ENCODE measurements at places on chromosomes 2 and 18.

DNA sequence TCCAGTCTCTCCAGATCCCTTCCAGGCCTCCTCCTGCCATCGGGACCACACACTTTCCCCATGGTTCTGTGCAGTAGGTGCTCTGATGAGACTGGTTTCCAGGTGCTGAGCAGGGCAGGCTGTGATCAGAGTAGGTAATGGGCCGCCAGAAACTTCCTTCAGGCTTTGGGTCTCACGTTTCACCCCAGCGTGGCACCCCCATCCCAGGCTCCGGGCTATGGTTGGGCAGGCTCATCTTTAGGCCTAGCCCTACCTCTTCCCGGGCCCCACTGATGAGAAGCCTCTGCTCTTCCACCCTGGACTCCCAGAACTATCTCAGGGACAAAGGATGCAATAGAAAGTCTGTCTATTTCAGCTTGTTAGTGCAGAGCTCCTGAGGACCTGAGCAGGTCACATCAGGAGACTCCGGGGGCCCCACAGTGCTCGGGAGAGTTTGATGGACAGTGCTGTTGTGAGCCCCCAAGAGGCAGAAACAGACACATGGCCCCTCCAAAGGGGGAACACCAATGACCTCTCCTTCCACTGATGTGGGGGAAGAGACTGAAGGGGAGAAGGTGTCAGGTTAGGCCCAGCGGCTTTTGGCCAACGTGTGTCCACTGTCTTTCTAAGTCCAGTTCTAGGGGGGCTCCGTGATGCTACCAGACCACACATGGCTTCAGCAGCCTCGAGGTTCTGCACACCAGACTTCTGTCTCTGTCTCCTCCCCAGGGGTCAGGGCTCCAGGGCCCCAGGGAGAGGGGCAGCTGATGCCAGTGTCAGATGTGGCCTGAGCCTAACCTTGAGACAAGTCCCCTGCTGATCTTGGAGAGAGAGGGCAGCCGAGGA is 5.8 kb upstream of the PROM2 start:
- no peak for DNase-seq

- no peak for DNase-seq
Observed at GRCh38 chr18:63316612-63317555, 2.7 kb downstream of the BCL2 start.

DNA sequence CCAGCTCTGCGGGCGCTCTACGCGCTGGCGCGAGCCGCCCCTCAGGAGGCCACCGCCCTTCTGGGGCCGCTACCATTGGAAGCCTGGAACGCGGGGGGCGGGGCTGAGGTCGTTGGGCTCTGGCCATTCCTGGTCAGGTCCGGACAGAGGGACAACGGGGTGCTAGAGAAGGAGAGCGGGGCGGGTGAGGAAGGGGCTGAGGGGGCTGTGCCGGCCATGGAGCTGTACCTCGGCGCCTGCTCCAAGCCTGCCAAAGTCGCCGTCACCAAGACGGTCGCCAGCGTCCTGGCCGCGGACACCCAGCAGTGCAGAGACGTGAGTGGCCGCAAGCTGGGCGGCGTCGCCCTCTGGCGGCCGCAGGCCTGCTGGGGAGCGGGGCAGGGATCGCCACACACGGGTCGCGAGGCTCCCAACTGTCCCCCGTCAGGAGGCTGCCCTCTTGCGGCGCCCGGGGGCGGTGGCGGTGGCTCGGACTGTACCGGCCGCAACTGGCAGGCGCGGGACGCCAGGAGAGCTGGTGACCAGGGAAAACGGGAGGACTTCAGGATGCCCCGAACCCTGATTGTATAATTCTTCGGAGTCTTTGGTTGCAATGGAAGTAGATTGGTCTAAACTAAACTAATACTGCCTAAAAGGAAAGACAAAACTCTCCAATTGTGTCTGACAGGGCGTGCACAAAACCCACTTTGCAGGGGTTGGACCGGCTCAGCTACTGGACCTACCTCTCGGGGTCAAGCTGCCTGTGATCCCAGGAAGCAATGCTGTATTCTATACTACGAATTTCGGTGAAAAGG is at the start of gene FSIP2:
FSIP2 (plus strand) TSS at position 126 of the 794 bp plus-strand sequence; CDS start at position 217, 91 bp downstream.
- DNase-seq, result no peak

DNA sequence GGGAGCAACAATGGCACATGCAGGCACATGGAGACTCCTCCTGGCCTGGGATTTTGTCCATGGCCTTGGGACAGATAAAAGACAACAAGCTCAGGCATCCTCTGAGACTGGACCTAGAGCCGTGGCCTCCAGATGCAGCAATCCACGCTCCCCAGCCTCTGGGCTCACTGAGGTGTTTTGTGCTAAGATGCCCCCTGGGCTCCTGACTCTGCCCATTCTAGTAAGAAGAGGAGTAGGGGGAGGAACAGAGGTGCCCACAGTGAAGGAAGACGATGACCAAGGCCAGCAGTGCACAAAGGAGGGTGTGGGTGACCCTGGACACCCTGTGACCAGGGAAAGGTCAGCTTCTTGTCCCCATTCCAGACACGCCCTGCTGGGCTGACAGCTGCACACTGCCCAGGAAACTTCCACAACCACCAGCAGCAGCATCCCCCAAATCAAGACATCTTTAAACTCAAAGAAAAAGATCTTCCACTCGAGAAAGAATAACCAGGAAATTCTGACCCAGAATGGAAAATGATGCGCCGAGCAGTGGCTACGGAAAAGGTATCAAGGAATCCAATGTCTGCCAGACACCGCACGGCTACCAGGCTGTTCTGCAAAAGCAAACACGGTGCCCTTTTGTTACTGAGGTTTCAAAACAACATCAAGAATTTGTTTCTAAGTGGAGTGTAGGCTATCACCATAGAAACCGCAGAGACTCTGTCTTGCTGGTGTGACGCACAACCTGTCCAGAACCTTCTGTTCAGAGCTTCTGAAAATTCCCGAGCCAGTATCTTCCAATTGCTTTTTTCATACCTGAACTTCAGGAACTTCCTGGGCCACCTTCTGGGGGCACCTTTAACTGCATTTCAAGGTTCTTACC is 65.5 kb downstream of the ZNF516 start:
- DNase-seq, result no peak

GRCh38 chr2:219628986-219629901 is 1.8 kb downstream of the SLC4A3 start:
- no peak for DNase-seq

GRCh38 chr2:241496904-241497877 is 11.2 kb downstream of the STK25 start:
- no peak for DNase-seq

GRCh38 chr2:231648579-231649174 is 56.0 kb downstream of the TEX44 start:
- no peak for DNase-seq

GRCh38 chr18:48408111-48408726 is 964 bp downstream of the ZBTB7C start:
- no peak for DNase-seq

DNA sequence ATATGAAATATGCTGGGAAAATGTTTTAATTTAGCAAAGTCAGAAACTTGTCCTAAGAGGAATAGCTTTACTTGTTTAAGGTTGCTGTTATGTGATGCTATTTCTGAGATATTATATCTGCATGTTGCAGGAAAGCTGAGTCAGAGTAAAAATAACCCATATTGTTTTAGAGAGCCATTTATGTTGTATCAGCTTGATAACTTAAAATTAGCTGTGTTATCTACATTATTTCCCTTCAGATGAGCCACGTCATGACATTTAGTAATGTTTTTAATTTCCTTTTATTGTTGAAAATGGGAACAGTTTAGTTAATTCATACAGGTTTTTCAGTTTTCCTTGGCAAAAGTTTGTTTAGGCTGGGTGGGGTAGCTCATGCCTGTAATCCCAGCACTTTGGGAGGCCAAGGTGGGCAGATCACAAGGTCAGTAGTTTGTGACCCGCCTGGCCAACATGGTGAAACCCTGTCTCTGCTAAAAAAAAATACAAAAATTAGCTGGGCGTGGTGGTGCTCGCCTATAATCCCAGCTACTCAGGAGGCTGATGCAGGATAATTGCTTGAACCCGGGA is 55.8 kb downstream of the TTC27 start:
- no peak for DNase-seq

- DNase-seq, result no peak
Observed at GRCh38 chr2:133422931-133423351, 145.3 kb downstream of the NCKAP5 start.
